ENCODE measurements at places on chromosomes 5 and 9. TPM values are rescaled to one million over a fixed set of nuclear protein-coding genes. Genes with fewer than 3 reads are reported as not detected.

The PCDHB3 gene
- total RNA-seq, result 4.7 TPM

The PTCD2 gene
- total RNA-seq, result 34.4 TPM

DNA sequence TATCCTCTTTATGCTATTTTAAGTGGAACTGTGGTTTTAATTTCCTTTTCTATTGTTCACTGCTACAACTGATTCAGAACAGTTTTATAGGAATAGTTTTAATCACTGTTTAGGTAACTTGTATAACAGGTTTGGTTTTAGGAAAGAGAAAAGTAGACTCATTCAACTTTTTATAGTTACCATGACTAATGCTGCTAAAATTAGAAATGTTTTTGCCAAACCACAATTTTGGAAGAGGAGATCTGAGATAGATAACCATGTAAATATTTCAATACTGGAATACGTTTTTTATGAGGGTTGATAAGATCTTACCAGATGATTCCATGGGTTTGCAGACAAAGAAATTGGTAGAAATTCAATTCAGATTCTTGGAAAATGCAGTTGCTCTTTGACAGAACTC lies 404.6 kb upstream of the ARRDC3 start:
- DNase-seq, result peak; percentile 25

- DNase-seq, result no peak
Observed at GRCh38 chr5:94461131-94461530, 157.3 kb downstream of the KIAA0825 start.

DNA sequence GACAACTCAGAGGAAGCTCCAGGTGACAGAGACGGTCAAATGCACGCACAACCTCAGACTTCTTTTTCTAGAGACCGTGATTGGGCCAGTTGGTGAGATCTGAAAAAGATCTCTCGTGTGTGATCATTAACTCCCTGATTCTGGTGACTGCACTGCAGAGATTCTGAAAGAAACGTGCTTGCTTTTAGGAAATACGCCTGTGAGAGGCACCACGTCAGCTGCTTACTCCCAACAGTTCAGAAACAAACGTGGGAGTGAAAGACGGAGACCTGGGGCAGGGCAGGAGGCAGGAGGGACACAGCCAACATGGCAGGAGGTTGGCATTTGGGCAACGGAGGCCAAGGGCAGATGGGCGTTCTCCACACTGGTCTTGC lies 15.9 kb downstream of the SLC12A7 start:
- DNase-seq, result no peak

DNA sequence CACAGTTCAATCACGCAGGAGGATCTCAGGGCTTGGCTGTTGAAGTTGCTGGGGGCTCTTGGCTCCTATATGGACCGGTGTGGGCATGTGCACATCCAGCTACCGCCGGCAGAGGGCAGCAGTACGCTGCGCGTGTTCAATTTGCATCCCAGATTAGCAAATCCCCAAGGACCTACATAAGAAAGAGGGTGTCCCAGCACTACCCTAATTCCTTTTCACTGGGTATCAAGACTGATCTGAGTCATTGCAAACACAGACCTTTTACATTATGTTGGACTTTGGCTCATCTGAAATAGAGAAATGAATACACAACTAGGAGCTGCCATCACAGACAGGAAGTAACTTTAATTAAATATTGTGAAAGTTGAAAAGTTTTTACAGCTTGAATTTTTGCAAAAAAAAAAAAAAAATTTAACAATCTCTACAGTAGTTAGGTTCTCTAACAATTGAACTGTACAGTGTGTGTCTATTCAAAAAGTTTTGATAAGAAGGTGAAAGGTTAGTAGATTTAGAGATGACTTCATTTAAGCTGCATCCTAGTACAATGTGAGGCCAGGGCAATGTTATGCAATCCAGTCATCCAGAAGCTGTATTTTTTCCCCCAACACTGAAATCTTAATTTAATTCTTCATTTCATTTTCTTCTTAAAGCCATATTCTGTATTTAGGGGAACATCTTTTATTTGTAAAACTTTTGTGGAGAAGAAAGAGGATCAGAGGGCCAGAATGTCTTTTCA lies 404.0 kb downstream of the EBF1 start:
- peak; percentile 74 for DNase-seq

- DNase-seq, result no peak
Observed at GRCh38 chr5:119410448-119411159, 41.7 kb upstream of the HSD17B4 start.

GRCh38 chr5:16596581-16596940 lies 20.2 kb downstream of the RETREG1 start:
- peak; percentile 38 for DNase-seq

GRCh38 chr5:144030904-144031303 lies 139.6 kb downstream of the YIPF5 start:
- no peak for DNase-seq

DNA sequence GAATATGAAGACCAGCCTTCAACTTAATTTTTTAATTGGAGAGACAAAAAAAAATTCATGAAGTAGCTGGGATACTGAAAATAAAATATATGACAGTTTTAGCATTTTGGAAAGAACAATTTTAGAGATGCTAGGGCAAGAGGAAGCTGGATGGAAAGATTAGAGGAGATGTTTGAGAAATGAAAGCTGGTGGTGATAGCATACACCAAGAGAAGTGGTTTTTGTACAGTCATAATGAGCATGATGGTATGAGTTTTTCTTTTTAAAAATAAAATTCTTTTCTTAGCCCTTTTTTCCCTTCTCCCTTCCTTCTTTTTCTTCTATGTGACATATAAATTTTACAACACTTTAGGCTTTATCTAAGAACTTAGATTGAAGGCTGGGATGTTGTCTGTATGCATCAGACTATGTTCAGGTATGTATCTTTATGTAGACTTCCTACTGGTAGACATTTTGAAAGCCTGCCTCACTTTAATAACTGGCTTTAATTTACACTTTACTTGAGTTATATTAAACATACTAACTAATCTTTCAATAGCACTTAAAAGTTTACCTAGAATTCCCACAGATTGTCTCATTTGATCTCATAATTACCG lies 522.5 kb downstream of the TLE4 start:
- DNase-seq, result no peak

Measured in myocyte (in vitro differentiated cells).